ENCODE measurements at places on chromosomes 16 and 17. TPM values are rescaled to one million over a fixed set of nuclear protein-coding genes. Genes with fewer than 3 reads are reported as not detected.

Gene SHCBP1
- total RNA-seq: 37.1 TPM

Gene SPNS3
- total RNA-seq: 44.9 TPM

- H3K4me3 ChIP-seq: no peak overlapping the region
- DNase-seq: no peak
- peaks cover 2% of the 10 kb centered on the region for H3K36me3 ChIP-seq
- no peaks in the 10 kb centered on the region for H3K27me3 ChIP-seq
- H3K27ac ChIP-seq: no peak overlapping the region
Observed at GRCh38 chr16:81713295-81713772, 65.8 kb upstream of the PLCG2 start.

DNA sequence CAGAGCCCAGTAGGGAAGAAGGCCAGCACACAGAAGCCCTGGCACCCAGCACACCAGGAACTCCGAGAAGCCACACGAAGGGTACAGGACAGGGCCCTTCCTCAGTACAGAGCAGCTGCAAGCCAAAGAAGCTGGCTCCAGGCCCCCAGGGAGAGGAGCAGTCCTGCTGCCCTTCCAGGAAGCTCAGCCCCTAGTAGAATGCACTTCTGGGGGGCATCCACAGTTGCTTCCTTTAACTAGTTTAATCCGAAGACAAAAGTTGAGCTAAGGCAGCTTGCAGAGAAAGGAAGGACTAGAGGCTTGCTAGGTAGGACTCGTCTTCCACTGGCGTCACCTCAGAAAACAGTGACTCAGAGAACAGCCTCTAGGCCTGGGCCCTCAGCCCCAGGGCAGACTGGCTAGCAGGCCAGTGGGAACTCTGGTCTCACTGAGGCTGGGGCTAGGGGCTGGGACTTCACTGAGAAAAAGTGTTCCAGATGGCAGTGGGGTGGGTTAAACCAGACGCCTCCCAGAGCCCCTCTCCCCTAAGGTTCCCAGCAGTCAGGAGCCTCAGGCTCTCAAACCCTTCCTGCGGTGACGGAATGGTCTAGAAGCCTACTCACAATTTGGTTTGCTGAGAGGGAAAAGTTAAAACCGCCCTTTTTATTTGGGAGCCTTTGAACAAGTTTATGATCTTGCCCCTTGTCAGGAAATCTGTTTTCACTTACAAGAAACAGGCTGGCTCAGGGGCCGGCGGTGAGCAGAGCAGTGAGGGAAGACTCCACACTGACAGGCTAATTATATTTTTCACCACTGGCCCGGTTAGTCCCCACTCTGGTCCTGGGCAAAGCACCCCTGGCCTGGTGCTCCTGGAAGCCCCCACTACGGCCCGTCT is 41.4 kb downstream of the ACTG1 start:
- no peaks in the 10 kb centered on the region for H3K36me3 ChIP-seq
- no peak for DNase-seq
- no peak overlapping the region for H3K27ac ChIP-seq

Gene SEPTIN12
- not detected for total RNA-seq

GRCh38 chr17:37651849-37652248 is 8.6 kb upstream of the DDX52 start:
- no peaks in the 10 kb centered on the region for H3K4me1 ChIP-seq
- no peak overlapping the region for H3K27ac ChIP-seq
- DNase-seq: no peak
- no peak overlapping the region for H3K4me3 ChIP-seq
- no peaks in the 10 kb centered on the region for H3K36me3 ChIP-seq
- peaks cover 32% of the 10 kb centered on the region for H3K27me3 ChIP-seq

Gene ATXN2L
- 594 TPM for total RNA-seq

GRCh38 chr16:2710711-2711231 is 9.3 kb downstream of the PRSS27 start:
- no peak overlapping the region for H3K27ac ChIP-seq
- peaks cover 1% of the 10 kb centered on the region for H3K36me3 ChIP-seq
- no peak for DNase-seq
- no peak overlapping the region for H3K4me3 ChIP-seq
- H3K4me1 ChIP-seq: peaks cover 8% of the 10 kb centered on the region

Gene CFAP97D1
- total RNA-seq: not detected

DNA sequence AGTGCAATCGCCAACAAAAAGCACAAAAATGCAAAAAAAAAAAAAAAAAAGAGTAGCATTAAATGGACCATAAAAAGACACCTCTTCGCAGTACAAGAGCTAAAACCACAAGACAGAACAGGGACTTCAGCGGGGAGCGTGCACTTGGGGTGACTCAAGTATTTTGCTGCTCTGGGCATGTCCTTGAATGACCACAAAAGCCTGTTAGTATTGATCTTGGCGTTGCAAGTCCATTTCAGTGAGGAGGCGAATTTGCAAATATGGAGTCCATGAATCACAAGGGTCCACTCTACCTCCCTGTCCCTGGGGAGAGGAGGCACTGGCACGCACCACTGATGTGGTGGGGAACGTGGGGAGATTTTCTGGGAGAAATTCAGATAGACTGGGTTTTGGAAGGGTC is 78.9 kb downstream of the CNGB1 start:
- DNase-seq: no peak
- H3K4me3 ChIP-seq: no peak overlapping the region

DNA sequence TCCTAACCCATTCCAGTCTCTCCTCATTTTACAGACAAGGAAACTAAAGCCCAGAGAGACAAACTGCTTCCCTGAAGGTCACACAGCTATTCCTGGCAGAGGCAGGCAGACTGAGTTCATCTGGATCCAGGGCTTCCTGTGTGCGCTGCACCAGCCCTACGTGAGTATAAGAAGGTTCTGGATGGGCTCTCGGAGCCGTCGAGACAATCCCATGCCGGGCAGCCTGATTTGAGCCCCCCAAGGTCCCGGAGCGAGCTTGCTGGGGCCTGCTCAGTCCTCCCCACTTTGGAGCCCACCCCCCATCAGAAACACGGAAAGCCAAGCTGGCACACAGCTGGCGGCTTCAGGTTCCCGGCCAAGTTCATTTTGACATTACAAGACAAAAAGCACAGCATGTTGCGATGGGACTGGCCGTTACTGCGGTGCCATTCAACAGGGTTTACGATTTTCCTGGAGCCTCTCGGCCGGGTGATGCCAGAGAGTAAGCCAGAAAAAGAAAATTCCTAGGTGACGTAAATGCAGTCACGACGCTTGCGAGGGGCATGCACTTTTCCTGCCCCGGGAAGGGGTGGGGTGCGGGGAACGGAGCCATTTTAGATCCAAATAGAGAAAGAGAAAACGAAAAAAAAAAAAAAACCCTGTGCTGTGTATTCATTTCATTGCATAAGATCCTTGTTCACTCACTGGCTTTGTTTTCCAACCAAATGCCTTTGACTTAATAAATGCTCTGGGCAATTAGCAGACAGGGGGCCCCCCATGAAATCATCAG is 167.1 kb upstream of the FOXF1 start:
- no peaks in the 10 kb centered on the region for H3K36me3 ChIP-seq
- H3K4me1 ChIP-seq: no peaks in the 10 kb centered on the region
- H3K27me3 ChIP-seq: peaks cover 47% of the 10 kb centered on the region

DNA sequence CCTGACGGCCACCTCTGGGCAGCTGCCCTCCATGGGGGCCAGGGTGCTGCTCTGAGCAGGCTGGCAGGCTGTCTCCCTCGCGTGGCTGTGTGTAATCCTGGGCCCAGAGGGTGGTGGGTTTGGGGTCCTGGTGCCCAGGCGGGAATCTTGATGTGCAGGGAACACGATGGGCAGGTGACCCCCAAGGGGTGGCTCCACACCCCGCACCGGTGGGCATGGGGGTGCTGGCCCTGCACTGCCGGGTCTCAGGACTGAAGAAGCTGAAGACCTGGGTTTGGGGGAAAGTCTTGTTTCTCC is 8.6 kb downstream of the CHMP6 start:
- peaks cover 24% of the 10 kb centered on the region for H3K27me3 ChIP-seq
- H3K36me3 ChIP-seq: peaks cover 3% of the 10 kb centered on the region
- DNase-seq: no peak

GRCh38 chr17:50088952-50089825 is 6.0 kb upstream of the PDK2 start:
- H3K4me1 ChIP-seq: no peaks in the 10 kb centered on the region
- no peak overlapping the region for H3K4me3 ChIP-seq
- H3K27ac ChIP-seq: no peak overlapping the region
- no peaks in the 10 kb centered on the region for H3K27me3 ChIP-seq

Gene VPS35L
- 46.5 TPM for total RNA-seq

DNA sequence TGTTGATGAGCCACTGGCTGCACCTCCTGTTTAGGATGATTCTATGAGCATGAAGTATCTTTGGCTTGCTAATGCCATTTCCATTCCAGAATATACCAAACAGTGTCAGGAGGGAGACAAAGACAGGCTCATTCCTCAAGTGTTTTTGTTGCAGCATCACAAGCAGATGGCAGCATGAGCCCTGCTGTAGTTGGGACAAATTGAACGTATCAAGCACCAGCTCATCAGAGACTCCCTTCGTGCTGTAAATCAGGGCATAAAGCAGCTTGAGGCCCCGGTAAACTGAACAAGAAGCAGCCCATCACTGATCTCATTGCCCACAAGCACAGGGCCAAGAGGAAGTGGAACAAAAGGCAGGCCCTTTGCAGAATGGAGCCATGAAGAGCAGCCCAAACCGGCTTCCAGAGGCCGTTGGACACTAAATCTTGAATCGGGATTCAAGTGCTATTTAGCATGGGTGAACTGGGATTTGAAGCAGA is 45.9 kb upstream of the HS3ST3A1 start:
- no peak for DNase-seq
- no peak overlapping the region for H3K4me3 ChIP-seq
- H3K36me3 ChIP-seq: no peaks in the 10 kb centered on the region
- H3K27me3 ChIP-seq: peaks cover 19% of the 10 kb centered on the region
- H3K27ac ChIP-seq: no peak overlapping the region

Gene CTRL
- 4.2 TPM for total RNA-seq

DNA sequence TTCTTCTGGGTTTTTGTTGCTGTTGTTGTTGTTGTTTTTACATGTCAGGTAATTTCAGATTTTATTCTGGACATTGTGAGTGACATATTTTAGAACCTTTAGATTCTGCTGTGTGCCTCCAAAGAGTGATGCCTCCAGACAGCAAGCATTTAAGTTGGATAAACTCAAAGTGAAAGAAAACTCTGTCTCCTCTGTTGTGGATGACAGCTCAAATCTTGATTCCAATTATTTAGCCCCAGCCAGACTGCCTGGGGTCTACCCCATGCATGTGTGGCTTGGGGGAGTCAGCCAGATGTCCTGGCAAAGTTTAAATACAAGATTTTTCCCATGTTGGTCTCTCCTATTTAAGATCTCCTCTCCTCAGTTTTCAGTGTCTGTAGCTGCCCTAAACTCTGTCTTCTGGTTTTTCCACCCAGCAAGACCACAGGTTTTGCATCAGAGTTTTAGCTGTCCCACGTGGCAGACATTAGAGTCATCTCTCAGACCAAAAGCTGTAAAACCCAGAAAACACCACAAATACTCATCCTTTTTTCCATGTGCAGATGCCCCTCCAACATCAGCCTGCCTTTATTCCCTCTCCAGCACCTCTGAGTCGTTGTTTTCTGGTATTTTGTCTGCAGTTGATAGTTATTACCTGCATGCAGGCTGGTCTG is 19.4 kb upstream of the ZNF469 start:
- no peak overlapping the region for H3K27ac ChIP-seq
- H3K36me3 ChIP-seq: peaks cover 3% of the 10 kb centered on the region

GRCh38 chr16:74046524-74046923 is 250.1 kb upstream of the PSMD7 start:
- no peak overlapping the region for H3K4me3 ChIP-seq
- no peaks in the 10 kb centered on the region for H3K36me3 ChIP-seq
- H3K27me3 ChIP-seq: no peaks in the 10 kb centered on the region

Gene KRT9
- not detected for total RNA-seq

DNA sequence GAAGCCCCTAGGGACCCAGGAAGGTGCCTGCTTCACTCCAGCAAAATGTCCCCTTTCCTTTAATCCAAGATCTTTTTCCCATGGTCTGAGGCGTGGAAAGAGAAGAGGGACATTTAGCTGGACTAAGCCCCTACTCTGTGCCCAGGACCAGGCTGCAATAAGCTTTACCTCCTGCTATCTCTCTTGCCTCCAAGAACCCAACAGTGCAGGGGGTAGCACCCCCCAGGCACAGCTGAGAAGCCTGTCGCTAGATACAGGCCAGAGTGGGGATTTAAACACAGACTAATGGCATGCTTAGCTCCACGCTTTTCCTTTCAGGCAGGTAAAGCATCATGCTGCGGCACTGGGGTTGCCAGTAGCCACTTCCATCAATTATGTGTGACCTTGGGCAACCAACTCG is 24.5 kb upstream of the CCL1 start:
- H3K4me3 ChIP-seq: no peak overlapping the region
- no peak overlapping the region for H3K27ac ChIP-seq
- no peaks in the 10 kb centered on the region for H3K36me3 ChIP-seq

- H3K4me3 ChIP-seq: no peak overlapping the region
- no peak for DNase-seq
- no peaks in the 10 kb centered on the region for H3K36me3 ChIP-seq
Observed at GRCh38 chr17:55648086-55648485, 74.6 kb downstream of the TMEM100 start.

DNA sequence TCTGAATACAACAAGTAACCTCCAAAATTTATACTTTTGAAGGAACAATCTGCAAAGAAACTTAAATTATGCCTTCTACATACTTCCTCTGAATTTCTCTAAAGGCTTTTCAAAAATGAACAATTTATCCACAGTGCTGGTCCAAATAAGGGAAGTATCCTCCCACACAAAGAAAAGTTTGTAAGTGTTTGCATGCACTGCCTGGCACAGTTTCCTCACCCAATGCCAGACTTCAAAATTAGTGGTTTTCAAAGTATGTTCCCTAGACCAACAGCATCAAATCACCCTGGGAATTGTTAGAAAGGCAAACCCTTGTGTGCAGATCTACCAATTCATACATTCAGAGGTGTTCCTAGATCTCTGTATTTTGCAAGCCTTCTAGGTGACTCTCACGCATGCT is 82.5 kb downstream of the PCTP start:
- no peaks in the 10 kb centered on the region for H3K36me3 ChIP-seq
- no peak overlapping the region for H3K4me3 ChIP-seq
- H3K27ac ChIP-seq: no peak overlapping the region
- DNase-seq: no peak
- no peaks in the 10 kb centered on the region for H3K4me1 ChIP-seq
- H3K27me3 ChIP-seq: peaks cover 18% of the 10 kb centered on the region

- H3K27ac ChIP-seq: no peak overlapping the region
- H3K4me1 ChIP-seq: no peaks in the 10 kb centered on the region
- H3K36me3 ChIP-seq: no peaks in the 10 kb centered on the region
- no peak overlapping the region for H3K4me3 ChIP-seq
- no peak for DNase-seq
- no peaks in the 10 kb centered on the region for H3K27me3 ChIP-seq
Observed at GRCh38 chr17:79106958-79107357, 32.3 kb downstream of the ENGASE start.

DNA sequence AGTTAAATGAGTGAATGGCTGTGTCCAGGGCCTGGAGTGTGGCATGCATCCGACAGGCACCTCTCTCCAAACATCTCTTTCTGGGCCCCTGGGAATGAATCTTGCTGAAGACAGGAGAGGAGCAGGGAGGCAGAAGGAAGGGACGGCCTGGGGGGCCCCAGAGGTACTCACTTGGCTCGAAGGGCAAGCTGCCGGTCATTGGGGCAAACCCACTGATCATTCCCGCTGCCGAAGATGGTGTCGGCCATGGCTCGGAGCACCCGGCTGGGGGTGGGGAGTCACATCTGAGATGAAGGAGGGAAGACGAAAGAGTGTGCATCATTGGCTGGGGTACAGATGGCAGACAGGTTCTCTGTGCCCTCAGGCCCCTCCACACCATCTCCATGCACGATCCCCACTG is 25.3 kb downstream of the RPH3AL start:
- H3K27me3 ChIP-seq: peaks cover 10% of the 10 kb centered on the region
- peaks cover 28% of the 10 kb centered on the region for H3K4me1 ChIP-seq
- no peak overlapping the region for H3K27ac ChIP-seq
- no peak overlapping the region for H3K4me3 ChIP-seq

Gene CORO1A
- total RNA-seq: 987 TPM

GRCh38 chr16:64397042-64397441 is 724.8 kb downstream of the CDH11 start:
- H3K4me3 ChIP-seq: no peak overlapping the region
- DNase-seq: no peak
- peaks cover 2% of the 10 kb centered on the region for H3K36me3 ChIP-seq
- H3K27ac ChIP-seq: no peak overlapping the region
- no peaks in the 10 kb centered on the region for H3K4me1 ChIP-seq

Measured in activated T-cell treated with anti-CD3 and anti-CD28 coated beads, Interleukin-2, amount 50 U/mL, for 72 hours (primary cell).